ENCODE measurements at places on chromosomes 12 and 14.

DNA sequence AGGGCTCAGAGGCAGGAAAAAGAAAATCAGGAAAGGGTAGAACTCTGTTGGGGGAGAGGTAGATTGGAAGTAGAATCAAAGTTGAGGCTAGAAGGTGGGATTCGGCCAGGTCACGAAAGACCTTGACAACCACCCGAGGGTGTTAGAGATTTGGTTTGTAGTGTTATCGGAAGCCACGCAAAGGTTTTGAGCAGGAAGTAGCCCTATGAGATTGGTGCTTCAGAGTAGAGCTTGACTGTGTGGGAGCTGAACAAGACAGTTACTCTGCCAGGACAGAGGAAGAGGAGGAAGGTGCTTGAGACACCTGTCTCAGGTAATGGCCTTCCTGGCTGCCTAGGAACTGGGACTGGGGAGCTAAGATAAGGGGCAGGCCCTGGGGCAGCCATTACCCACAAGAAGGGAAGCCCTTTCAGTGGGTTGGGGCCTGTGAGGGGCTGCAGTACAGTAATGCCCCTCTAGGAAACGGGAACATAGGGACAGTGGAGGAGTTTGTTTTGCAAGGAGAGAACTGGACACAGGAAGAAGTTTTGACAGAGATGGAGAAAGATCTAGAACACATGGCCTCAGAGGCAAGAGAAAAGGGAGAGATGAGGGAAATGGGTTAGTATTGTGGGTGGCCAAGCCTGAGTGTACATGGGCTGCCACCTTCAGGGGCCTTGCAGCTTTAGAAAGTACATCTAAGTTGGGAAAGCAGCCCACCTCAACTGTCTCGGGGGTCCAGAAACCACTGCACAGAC is 73.5 kb downstream of the RIN3 start:
- DNase-seq, result no peak

DNA sequence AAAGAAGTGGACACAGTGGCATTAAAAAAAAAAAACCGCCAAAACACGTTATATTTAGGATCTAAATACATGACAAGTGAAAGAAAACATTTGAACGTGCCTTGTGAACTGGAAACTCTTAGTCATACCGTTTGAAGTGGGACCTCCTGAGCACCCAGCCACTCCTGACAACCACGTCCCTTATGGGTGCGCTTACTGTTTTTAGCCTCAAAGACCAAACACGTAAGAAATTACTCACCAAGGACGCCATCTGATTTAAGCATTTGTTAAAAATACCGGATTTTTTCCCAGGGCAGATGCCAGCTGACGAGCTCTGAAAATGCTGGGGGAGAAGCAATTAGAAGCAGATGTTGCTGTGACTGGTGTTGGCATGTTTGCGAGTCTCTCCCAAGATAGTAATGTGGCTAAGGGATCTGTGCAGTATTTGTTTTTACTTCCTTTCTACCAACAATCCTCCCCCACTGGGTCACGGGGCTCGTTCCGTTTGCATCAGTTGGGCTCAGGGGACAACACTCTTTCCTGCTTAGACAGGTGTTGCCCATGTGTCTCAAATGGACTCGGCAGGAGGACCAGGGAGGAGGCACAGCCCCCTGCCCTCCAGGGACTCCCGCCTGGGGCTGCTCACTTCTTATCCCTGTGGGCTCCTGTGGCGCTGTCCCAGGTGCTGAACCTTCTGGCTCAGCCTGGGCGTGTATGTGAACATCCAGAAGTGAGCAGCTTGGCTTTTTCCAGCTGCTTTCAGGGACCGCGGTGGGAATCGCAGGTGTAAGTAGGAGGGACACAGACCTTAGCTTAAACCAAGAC is 101.0 kb downstream of the BEGAIN start:
- peak; percentile 68 for DNase-seq

- no peak for DNase-seq
Measured at GRCh38 chr12:55673638-55674037, 34.1 kb downstream of the ITGA7 start.

GRCh38 chr12:89566615-89567014 is 40.8 kb upstream of the POC1B start:
- peak; percentile 34 for DNase-seq

- DNase-seq, result peak; percentile 35
Measured at GRCh38 chr14:31858868-31859267, 218.2 kb upstream of the ARHGAP5 start.

GRCh38 chr12:72272091-72272661 is at the start of gene TRHDE:
Gene TRHDE (plus strand): TSS chr12:72272370. CDS start chr12:72272644, 274 bp downstream.
- DNase-seq, result peak; percentile 29

DNA sequence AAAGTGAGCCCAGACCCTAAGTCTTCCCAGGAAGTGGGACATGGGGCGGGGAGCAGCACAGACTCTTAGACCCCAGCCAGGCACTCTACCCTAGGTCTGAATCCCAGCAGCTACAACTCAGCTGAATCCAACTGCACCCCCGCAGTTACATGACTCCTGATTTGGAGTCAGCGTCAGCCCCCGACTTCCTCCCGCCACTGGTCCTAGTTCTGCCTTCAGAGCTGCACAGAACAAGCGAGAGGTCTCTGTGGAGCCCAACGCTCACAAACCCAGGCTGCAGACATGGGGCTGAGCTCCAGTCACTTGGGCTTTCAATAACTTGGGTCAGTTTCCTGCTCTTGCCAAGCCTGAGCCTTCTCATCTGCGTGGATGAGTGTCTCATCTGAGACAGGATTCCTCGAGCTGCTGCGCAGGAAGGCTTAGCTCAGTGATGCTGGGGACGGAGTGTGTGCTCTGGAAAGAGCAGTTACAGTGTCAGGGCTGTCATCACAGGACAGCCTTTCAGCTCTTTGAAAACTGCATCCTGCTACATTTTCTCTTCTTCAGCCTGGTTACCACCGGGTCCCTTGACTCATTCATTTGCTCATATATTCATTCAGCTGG is 30.6 kb upstream of the NXPH4 start:
- no peak for DNase-seq

DNA sequence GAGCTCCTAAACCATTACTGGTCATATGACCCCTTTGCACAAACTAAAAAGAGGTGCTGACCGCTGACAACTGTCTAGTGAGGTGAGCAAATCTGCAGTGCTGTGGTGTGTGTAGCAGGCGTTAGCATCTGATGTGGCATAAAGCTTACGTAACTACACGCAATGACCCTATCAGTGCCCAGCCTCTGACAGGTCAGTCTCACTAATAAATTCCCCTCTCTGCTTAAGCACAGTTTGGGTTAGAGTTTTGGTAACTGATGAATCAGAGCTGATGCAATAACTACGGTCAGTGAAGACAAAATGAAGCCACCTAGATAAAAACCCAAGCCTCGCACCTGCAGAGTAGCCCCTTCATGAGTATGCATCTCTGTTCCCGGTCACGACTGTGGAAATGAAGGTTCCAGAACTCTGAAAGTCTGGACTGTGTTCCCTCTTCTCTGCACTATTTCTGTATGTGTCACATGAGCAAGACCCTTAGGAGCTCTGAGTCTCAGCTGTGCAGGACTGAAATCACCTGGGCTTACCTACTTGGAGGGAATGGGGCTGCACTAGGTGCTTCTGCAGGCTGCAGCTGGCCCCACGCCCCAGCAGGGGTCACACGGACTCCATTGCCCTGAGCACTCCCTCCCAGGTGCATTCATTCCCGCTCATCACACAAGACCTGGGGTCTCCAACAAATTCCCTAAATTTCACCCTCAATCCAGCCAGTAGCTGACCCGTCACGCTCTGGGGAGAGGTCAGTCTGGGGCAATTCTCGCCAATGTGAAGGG is 54.4 kb downstream of the RIMBP2 start:
- no peak for DNase-seq

GRCh38 chr12:94689646-94690036 is 39.3 kb upstream of the TMCC3 start:
- DNase-seq, result no peak

DNA sequence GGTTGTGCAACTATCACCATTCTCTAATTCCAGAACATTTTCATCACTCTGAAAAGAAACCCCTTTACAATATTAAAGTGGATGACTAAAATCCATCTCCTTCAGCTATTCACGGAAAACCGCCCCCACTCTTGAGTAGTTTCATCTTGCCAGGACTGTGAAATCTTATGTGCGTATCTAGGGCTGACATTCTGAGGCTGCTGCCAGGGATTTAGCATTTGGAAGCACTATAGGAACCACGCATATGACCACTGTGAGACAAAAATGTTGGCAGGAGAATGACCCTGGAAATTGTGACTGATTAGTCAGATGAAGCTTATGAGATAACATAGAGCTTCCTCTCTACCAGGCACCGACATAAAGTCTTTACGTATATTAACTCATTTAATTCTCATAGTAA is 305.2 kb upstream of the PDE3A start:
- peak; percentile 92 for DNase-seq

- no peak for DNase-seq
Measured at GRCh38 chr12:108518716-108519496, 3.8 kb downstream of the FICD start.

GRCh38 chr14:87186737-87187136 is 806.2 kb downstream of the GALC start:
- DNase-seq, result no peak

- DNase-seq, result no peak
Measured at GRCh38 chr14:61730756-61731373, 31.4 kb upstream of the SNAPC1 start.

DNA sequence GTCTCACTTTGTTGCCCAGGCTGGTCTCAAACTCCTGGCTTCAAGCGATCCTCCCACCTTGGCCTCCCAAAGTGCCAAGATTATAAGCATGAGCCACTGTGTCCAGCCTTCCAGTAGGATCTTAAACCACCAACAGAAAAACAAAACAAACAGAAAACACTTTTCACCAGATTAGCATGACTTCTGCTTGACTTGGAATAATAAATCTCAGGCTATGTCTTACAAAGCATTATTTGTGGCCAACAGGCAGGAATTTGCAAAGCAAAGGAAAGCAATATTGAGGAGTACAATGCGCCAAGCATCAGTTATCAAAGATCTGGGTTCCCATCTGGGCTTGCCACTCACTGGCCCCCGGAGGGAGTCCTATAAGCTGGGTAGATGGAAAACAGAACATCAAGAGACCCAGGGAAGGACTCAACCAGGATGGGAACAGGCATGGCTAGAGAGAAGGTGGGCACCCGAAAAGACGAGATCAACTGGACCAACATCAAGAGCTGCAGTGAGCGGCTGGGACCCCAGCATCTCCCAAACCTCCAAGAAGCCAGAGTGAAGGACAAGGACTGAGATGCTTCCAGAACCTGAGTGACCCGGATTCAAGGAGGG is 101.2 kb downstream of the TMEM30B start:
- DNase-seq, result peak; percentile 30

GRCh38 chr14:25136811-25137210 is 86.9 kb upstream of the STXBP6 start:
- no peak for DNase-seq

- DNase-seq, result peak; percentile 60
Measured at GRCh38 chr14:41872931-41873685, 266.4 kb downstream of the LRFN5 start.

DNA sequence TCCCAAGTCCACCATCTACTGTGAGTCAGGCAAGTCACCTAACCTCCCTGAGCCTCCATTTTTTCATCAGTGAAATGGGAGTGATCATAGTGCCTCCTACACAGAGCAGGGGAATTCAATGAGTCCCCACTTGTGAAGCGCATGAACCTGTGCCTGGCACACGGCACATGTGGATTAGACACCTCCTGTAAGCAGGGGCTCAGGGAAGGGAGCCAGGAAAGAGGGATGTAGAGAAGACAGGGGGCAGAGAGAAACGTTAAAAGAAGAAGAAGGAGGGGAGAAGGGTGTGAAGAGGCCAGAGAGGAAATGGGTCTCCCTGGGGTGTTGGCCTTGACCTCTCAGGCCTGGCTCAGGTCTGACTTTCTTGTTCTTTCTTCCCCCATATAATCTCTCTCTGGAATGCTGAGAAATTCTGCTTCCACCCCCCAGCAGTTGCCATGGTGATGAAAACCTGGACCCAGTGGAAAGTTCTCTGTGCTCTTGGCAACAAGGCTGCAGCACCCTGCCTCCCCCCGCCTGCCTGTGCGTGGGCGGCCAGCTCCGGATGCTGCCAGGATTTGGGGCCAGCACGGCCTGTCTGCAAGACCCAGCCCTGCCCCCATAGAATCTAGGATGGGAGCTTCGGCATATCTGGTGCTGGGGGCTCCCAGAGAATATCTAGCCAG is 94.5 kb downstream of the CALM1 start:
- DNase-seq, result peak; percentile 96

DNA sequence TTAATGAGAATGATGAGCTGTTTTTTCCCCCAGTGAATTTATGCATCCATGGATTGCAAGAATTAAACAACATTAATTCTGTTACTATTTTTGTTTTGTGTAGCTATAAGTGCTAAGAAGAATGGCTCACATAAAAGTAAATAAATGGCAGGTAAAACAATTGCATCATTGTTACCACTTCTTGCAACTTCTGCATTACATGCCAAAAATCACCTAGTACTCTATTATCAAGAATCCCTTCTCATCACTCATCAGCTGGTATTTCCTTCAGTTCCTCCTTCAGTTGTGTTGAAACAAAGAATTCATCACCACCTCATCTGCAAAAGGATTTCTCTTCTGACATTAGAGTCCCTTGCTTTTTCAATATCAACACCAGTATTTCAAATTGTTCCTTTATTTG is 773 bp downstream of the A2M start:
- DNase-seq, result no peak

- DNase-seq, result no peak
Measured at GRCh38 chr12:1453810-1454209, 140.6 kb downstream of the FBXL14 start.

DNA sequence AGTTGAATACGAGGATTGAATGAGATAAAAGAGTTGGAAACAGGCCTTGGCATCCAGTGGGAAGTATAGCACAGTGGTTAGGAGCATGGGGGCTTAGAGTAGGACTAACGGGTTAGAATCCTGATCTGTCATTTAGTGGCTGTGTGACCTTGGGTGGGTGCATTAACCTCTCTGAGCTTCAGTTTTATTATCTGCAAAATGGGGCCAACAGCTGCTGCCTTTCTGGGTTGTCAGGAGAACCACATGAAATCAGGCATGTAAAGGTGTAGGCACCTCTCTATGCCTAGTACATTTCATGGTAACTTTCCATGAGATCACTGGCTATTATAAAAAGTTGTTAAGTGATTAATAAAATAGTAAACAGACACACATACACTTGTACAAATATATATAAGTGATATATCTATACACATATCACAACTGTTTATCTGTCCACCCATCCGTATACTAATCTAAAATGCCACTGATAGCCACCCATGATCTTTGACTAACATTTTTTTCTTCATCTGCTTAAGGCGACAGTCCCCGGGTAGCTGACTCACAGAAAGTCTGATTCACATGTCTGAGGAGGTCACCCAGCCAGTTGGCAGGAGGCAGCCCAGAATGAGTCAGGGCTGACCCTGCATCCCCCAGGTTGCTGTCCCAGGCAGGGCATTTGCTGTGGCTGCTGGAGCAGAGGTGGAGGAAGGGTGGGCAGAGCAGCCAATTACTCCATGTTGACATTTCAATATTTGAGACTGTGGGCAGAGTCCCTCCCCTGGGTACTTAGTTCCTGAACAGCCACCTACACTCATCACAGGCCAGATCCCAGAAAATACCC is 125.6 kb upstream of the NOS1 start:
- DNase-seq, result no peak

GRCh38 chr14:32607399-32607798 is 278.3 kb downstream of the AKAP6 start:
- no peak for DNase-seq

- DNase-seq, result peak; percentile 96
Measured at GRCh38 chr14:76904100-76904739, 78.0 kb downstream of the LRRC74A start.

Data from cardiac fibroblast (primary cell).